Glomerular endothelial cell (primary cell): ENCODE measurements at places on chromosomes 5 and 9. TPM values are rescaled to one million over a fixed set of nuclear protein-coding genes. Genes with fewer than 3 reads are reported as not detected.

The SLC35A4 gene
- 42.1 and 47.1 TPM in 2 replicates for total RNA-seq

The KIF2A gene
- 54.6 and 65.4 TPM in 2 replicates for total RNA-seq

The KCNN2 gene
- total RNA-seq: 7.5 and 8.0 TPM in 2 replicates

The PCDHGA12 gene
- 10.5 and 23.0 TPM in 2 replicates for total RNA-seq

The AQP3 gene
- total RNA-seq: 0.18 and 0.68 TPM in 2 replicates

The SNCB gene
- 0.70 and 1.8 TPM in 2 replicates for total RNA-seq

The WHRN gene
- total RNA-seq: 0.68 and 1.9 TPM in 2 replicates

- no peak for DNase-seq
These were observed 26.6 kb upstream of the POMT1 start for GRCh38 chr9:131475956-131476776.

DNA sequence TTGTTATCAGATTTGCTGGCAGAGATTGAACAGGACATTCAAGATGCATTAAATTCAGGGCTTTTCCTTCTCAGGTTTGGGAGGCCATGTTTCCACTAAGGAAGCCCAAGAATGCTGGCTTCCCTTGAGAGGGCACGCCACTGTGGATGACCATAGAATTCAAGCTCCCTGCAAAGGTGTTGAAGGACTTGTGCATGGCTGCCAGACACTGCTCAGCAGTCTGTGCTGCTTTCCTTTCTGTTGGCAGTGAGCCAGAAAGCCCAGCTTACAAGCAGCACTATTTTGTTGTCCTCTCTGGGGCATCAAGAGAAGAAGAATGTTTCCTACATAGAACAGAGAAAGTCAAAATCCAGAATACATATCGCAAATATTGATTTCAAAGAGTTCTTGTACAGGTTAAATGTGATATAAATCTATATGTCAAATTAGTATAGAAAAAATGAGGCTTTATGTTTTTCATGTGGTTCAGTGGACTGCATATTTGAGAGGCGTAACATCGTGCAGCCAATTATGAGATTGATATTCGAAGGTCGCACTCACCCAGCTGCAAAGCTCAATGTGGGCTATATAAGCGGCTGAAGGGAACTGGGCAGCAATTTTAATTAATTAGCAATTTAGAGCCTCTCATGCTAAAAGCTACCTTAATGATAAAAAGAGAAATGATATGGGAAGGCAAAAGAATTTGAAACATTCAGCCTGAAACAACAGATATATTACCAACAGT, 103.1 kb upstream of the ISL1 start:
- no peak for DNase-seq

DNA sequence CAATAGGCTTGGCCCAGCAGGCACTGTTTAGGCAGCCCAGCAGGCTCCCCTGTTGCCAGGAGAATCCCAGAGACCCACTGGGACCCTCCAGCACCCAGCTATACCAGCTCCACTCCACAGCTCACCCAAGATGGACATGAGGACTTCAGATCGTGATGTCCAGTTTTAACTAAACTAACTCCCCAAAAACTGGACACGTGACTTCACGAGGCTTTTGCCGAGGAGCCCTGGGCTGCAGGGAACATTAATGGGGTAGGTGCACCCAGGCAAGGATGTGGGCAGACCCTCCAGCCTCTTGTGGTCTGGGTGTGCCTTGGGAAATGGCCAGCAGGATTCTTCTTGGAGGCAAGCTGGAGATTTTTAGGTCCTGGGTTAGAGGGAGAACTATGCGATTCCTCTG, 8.9 kb upstream of the NKD2 start:
- no peak for DNase-seq

DNA sequence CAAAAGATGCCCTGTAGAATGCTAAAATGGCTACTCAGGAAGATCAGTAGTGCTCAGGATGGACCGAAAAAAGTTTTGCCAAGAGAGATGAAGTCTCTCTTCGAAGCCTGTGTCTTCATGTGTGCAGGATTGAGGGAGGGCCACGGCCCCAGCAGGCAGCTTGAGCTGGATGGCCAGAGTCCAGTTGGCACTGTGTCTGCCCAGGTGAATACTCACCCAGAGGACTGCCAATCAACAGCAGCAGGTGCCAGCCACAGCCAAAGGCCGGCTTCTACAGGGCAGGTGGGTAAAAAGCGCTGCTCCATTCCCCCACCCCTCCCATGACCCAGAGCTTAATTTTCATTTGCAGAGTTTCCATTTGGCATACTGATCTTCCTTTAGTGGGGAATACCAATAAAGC, 287.9 kb upstream of the ZNF608 start:
- no peak for DNase-seq

- no peak for DNase-seq
These were observed 28.6 kb upstream of the FEM1C start for GRCh38 chr5:115573133-115573532.

GRCh38 chr5:126373375-126374108, 49.7 kb upstream of the GRAMD2B start:
- no peak for DNase-seq

GRCh38 chr5:112738191-112738560, 491 bp downstream of the APC start:
- no peak for DNase-seq

DNA sequence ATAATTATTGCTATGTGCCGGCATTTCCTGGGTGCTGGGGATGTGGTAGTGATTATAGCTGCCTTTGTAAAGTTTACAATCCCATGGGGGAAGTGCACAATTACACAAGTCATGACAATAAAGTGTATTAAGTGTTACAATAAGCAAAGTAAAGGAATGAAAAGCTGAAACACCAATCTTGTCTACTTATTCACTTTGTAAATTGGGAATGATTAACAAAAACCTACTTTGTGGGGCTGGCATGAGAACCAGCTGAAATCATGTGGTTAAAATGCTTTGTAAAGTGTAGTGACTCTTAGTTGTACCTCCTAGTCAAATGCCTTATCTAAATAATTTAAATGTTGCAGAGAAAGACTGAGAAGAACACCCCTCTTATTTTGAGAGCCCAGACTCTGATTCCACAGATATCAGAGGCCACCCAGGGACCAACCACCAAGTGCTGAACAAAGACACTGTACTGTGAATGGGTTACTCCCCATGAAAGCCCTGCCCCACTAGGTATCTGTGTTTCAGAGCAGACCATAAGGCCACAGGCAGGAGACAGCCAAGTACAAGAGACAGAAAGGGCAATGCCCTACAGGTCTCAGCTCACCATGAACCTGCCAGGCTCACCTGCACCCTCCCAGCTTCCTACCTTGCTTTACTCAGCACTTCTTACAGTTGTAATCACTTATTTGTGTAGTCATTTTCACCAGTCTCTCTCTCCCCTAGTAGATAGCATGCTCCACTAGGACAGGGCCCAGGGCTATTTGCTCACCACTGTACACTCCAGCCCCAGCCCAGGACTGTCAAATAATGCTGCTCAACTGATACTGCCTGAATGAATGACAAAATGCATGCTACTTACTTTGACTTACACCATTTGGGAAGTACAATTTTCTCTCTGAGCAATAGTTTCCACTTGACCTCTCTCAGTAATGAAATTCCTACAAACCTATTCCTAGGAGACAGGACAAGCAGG, 101.6 kb upstream of the APC start:
- DNase-seq: no peak

- no peak for DNase-seq
These were observed 517.0 kb downstream of the CCDC171 start for GRCh38 chr9:16069671-16070454.

- no peak for DNase-seq
These were observed 76.4 kb downstream of the HAPLN1 start for GRCh38 chr5:83644301-83644700.

DNA sequence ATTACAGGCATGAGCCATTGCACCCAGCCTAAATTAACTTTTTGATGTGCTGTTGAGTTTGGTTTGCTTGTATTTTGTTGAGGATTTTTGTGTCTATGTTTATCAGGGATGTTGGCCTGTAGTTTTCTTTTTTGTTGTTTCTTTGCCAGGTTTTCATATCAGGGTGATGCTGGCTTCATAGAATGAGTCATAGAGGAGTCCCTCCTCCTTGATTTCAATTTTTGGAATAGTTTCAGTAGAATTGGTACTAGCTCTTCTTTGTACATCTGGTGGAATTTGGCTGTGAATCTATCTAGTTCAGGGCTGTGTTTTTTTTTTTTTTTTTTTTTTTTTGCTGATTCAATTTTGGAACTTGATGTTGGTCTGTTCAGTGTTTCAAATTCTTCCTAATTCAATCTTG, 1164.3 kb upstream of the DMAC1 start:
- no peak for DNase-seq

- DNase-seq: no peak
These were observed 117.4 kb upstream of the RORB start for GRCh38 chr9:74379718-74380117.

DNA sequence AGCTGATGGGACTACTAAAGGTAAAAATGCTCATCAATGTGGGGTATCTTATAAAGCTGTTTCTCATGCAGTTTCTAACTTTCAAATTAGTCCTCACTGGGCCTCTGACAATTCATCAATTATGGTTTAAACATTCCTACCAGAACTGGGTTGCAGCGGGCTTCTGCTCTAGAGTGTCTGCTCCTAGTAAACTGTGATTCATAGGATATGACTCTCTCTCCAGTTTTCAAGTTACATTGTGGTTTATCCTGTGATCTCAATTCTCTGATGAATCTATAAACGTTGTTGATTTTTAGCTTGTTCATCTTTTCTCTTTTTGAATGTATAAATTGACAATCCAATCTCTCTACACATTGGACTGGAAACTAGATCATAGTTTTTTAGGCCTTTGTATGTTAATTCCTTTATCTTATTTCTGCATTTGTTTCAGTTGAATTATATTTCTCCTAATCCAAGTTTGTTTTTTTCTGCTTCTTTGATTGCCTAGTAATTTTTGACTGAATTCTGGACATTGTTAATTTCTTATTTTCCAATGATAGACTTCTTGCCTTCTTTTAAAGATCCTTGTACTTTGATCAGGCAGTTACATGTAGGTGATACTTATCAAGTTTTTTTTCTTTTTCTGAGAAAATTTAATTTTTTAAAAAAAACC, 822.6 kb downstream of the TLE1 start:
- DNase-seq: no peak

DNA sequence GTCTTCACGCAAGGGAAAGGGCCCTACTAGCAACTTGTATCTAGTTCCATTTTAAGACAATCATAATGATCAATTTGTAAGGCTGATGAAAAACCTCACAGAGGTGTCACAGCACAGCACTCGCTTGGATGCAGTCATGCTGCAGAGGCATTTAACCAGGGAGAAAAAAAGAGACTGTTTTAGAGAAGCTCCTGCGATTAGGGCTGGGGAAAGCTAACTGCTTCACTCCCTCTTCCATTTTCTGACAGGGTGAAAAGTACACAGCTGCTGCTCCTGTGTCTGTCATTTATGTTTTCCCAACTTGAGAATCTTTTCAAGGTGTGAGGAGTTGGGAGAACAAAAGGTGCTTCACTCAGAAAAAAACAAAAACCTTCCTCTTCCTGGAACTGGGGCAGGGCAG, 106.4 kb downstream of the CDK5RAP2 start:
- DNase-seq: no peak

DNA sequence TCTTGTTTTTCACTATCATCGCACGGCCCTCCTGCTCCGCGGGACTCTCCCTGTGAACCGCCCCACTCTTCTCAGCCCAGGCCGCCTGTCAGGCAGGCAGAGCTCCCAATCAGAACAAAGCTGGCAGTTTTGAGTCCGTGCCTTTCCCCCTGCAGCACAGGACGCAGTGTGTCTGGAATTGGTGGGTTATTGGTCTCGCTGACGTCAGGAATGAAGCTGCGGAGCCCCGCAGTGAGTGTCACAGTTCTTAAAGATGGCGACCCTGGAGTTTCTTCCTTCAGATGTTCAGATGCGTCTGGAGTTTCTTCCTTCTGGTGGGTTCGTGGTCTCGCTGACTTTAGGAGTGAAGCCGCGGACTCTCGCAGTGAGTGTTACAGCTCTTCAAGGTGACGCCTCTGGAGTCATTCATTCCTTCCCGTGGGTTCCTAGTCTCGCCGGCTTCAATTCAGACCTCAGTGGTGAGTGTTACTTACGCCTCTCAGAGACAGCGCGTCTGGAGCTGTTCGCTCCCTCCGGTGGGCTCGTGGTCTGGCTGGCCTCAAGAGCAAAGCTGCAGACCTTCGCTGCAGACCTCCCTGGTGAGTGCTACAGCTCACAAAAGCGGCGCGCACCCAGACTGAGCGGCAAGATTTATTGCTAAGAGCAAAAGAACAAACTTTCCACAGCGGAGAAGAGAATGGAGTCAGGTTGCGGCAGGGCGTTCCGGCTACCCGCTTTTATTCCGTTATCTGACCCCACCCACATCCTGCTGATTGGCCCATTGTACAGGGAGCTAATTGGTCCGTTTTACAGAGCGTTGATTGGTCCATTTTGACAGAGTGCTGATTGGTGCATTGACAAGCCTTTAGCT, 7.4 kb downstream of the ZDHHC11B start:
- DNase-seq: no peak

DNA sequence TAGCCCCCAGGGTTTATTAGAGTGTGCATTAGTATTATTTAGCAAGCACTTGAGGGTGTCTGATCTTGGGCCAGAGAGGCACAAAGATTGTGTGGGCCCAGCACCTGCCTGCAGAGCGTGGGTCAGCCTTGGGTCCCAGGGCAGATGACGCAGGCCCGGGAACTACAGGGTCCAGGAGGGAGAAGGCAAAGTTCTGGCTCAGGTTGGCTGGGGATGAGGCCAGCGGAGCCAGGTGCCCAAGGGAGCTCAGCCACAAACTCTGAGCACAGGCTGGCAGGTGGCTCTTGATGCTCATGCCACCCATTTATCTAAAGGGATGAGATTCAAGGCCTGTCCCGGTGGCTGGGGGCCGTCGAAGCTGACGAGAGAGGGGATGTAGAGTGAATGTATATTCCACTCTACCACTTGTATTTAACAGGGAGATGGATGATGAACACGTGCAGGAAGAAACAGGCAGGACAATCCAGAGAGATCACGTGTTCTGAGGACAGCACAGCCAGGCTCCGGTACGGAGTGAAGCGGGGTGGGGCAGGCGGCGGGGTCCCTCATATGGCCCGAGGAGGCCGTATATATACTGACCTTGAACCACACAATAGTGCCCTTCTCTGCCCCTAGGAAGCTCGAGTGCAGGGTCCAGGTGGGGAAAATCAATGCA, 818 bp upstream of the OBP2A start:
- DNase-seq: no peak

- DNase-seq: no peak
These were observed 327.0 kb upstream of the TNC start for GRCh38 chr9:115444959-115445358.

GRCh38 chr5:68110264-68110663, 105.3 kb upstream of the PIK3R1 start:
- no peak for DNase-seq

- DNase-seq: no peak
These were observed 60.6 kb upstream of the SPINK5 start for GRCh38 chr5:148003226-148003625.

GRCh38 chr5:107653685-107654084, 17.1 kb downstream of the EFNA5 start:
- DNase-seq: no peak
